Fibroblast of mammary gland (primary cell): ENCODE measurements at places on chromosomes 16 and 17.
A peak's percentile ranks its signal among the peaks of the same experiment; 100 is the strongest.

DNA sequence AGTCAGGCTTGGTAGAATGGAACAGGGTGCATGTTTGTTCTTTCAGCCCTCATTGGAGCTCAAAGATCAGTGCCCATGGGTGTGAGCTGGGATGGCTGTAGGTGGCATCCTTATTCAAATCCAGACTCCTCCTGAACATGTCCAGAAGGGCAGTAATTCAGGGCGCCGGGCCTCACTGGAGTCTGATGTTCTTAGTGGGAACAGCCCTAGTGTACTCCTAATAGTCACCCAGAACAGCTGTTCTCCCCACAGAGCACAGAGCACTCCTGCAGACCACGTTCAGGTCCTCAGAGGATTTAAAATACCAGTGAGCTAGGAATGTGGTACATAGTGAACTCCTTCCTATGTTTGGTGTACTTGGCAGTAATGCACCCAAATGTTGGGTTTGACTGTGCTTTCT is 96.2 kb downstream of the BANP start:
- no peak for DNase-seq

DNA sequence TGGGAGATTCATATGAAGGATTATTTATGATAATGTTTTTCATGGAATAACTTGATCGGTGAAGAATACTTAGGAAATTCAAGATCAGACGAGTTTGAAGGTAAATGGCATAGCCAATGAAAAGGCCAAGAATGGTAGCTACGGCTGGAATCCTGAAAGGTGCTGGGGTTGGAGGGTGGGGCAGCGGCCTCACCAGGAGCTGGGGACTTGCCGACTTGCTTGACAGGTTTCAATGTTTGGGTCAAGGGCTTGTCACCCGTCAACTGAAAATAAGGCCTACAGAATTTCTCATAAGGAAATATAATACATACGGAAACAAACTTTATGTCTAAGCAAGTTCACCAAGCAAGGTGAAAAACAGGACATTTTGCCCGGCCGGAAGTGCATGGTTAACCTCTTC is 9.9 kb downstream of the CRYM start:
- no peak for DNase-seq

- no peak for DNase-seq
Measured at GRCh38 chr17:3889325-3890012, 3.4 kb downstream of the CAMKK1 start.

DNA sequence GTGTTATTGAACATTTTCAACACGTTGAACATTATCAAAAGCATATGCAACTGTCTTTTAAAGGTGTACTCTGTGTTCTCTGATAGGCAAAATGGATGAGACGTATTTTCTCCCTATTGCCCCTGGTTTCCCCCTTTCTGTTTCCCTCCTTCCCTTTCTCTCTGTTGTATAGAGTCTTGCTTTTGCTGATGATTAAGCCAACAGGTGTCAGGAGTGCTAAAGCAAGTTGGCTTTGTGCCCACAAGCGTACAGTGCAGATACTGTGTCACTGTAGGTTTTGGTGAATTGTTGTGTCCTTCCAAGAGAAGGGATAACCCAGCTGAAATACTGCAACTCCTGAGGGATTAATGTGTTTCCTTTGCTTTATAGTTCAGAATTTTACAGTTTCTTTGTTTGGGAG is 74.4 kb downstream of the COX10 start:
- DNase-seq: peak; percentile 43

- peak; percentile 63 for DNase-seq
Measured at GRCh38 chr17:62757500-62757951, 50.6 kb downstream of the MARCHF10 start.

DNA sequence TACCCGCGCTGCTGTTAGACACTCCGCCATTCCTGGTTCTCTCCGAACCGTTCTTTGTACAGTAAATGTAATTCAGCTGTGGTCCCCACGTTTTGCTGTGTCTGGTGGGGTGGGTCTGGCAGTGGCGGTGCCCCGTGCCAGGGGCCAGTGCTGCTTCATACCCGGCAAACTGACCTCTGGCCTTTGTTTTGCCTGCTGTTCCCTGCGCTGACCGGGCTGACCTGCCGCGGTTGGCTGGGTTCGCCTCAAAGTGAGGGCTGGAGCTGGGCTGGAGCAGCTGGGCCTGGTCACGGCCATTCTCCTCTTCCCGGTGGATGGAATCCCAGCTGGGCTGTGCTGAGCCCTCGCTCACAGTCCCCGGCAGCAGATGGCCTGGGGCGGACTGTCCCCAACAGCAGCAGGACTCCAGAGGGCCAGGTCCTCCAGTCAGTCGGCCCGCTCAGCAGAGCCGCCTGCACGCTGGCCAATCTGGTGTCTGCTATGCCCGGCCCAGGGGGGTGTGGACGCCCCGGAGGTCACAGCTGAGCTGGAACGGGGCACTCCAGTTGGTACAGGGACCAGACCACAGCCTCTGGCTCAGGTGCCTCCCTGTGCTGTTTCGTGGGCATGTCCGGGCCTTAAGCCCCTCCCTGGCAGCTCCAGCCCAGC is 1.5 kb upstream of the WFIKKN1 start:
- DNase-seq: no peak

GRCh38 chr17:8872036-8872704 is 4.7 kb upstream of the PIK3R6 start:
- DNase-seq: no peak

- DNase-seq: no peak
Measured at GRCh38 chr16:11907160-11907970, 8.4 kb downstream of the GSPT1 start.

DNA sequence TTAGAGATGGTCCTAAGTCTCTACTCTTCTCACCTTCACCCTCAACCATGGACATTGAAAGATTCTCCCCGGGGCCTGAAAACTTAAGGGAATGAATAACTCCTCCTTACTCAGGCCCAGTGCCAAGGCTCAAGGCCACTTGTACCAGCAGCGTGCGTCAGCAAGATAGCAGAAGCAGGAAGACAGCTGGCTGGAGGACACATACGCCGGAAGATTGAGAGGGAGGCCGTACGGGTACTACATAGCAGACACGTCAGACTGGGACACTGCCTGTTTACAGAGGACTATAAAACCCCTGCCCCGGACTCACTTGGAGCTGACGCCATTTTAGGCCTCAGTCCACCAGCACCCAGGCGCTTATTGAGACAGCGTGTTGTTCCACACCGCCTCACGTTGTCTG is 75.8 kb upstream of the MED13 start:
- no peak for DNase-seq

DNA sequence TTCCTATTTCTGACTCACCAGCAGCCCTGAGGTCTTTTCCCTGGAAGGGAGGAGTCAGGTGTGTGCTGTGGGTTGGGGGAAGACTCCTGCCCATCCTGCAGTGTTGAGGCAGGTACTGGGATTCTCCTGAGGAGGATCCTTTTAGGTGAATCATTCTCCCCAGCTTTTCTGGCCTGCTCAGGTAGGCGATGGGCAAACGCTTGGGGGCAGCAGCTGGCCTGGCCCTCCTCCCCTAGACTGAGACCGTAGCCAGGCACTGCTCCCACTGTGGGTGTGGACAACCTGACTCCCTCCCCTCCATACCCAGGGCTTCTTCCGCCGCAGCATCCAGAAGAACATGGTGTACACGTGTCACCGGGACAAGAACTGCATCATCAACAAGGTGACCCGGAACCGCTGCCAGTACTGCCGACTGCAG is 15.1 kb downstream of the GJD3 start:
- peak; percentile 43 for DNase-seq

DNA sequence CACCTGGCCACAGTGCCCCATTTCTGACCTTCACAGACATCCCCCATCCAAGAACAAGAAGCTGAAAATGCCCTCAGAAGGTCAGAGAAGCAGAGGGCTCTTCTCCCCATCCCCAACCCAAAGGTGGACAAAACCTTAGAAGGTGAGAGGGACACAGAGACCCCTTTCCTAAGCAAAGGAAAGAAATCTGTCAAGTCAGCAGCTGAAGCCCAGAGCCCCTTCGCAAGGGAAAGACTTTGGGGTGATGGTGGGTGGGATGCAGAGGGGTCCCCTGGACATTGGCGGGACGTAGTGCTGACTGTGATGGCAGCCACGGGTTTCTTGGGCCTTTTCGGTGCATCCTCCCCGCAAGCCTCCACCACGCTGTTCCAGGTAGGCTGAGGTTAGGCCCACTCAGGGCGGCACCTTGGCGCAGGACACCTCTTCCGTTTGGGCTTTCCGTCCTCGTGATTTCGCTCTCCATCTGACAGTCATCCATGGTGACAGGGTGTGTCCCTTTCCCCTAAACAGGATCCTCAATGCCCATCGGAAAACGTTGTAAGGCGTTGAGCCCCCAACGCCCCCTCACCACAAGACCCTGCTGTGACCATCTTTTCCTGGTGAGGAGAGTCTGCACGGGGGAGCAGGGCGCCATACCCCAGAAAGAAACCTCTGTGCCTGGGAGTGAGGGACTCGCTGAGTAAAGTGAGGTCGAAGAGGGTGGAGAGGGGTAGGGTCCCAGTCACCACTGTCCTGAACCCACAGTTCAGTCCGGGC is 10.7 kb upstream of the GSDMA start:
- no peak for DNase-seq

GRCh38 chr17:50834429-50835300 is 721 bp upstream of the WFIKKN2 start:
- DNase-seq: peak; percentile 29

DNA sequence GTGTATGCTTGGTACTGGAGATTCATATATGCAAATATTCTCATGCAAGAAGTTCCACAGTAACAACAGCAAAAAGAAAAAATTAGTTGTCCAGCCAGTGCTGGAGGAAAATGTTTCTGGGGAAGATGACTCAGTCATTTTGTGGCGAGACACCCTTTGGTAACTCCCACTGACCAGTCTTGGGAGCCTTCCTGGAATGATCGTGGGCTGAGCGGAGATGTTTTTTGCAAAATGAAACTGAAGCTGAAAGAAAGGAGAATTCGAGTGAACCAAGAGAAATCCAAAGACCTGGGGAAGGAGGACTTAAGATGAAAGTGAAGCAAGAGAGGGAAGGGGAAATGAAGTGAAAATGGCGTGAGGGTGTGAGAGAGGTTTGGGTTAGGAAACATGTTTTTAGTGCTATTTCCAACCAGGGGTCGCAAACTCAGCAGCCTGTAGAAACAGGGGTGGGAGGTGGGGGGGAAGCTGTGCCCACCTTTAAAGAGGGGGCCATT is 5.2 kb downstream of the ITPRIPL2 start:
- DNase-seq: peak; percentile 94

- DNase-seq: no peak
Measured at GRCh38 chr17:44039829-44040635, 25.3 kb upstream of the TMEM101 start.

- no peak for DNase-seq
Measured at GRCh38 chr16:75203096-75203495, 3.9 kb downstream of the CTRB2 start.

DNA sequence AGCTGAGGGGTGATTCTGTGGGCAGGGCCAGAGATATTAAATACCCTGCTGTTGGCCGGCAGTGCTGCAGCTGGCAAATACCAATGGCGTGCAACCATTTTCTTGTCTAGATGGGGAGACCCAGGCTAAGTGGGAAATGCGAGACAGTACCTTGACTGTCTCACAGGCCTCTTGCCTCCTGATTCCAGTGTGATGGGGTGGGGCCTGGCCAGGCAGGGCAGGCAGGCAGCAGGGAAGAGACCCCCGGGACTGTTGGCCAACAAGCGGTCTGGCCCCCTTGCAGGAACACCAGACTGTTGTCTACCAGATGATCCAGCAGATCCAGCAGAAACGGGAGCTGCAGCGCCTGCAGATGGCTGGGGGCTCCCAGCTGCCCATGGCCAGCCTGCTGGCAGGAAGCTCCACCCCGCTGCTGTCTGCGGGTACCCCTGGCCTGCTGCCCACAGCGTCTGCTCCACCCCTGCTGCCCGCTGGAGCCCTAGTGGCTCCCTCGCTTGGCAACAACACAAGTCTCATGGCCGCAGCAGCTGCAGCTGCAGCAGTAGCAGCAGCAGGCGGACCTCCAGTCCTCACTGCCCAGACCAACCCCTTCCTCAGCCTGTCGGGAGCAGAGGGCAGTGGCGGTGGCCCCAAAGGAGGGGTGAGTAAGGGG is 5.7 kb upstream of the CISD3 start:
- no peak for DNase-seq

- DNase-seq: no peak
Measured at GRCh38 chr17:27995554-27995953, 46.9 kb upstream of the NLK start.

- DNase-seq: no peak
Measured at GRCh38 chr16:576823-577201, 7.0 kb downstream of the PIGQ start.

DNA sequence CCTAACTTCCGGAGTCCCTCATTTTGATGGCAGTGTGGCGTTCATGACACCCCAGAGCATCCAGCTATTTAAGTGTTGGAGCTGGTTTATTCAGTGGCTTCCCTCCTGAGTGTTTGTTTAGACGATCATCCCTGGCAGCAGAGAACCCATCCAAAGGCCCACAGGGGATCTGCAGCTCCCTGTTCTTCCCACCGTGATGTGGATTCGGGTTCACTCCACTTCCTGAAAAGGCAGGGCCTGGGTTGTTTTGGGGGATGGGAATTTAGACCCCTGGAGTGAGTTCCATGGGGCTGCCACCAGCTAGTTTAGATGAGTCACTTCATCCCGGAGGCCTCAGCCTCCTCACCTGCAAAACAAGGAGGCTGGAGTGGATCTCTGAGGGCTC is 2.3 kb downstream of the KSR1 start:
- DNase-seq: no peak

DNA sequence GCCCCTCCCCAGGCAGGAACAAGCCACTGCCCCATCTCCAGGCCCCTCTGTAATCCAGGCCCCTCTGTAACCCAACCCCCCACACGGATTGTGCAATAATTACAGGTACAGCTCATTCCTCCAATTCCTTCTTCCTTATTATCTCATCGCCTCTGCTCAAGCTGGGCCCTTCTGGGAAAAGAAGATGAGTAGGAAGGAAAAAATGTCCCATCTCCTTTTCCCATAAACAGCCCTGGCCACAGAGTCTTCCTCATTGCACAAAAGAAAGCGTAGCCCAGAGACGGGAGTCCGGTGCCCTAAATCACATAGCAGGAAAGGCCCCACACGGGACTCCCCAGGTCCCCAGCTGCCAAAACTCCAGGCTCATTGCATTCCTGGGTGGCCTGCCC is 3.6 kb upstream of the LITAFD start:
- DNase-seq: peak; percentile 88

DNA sequence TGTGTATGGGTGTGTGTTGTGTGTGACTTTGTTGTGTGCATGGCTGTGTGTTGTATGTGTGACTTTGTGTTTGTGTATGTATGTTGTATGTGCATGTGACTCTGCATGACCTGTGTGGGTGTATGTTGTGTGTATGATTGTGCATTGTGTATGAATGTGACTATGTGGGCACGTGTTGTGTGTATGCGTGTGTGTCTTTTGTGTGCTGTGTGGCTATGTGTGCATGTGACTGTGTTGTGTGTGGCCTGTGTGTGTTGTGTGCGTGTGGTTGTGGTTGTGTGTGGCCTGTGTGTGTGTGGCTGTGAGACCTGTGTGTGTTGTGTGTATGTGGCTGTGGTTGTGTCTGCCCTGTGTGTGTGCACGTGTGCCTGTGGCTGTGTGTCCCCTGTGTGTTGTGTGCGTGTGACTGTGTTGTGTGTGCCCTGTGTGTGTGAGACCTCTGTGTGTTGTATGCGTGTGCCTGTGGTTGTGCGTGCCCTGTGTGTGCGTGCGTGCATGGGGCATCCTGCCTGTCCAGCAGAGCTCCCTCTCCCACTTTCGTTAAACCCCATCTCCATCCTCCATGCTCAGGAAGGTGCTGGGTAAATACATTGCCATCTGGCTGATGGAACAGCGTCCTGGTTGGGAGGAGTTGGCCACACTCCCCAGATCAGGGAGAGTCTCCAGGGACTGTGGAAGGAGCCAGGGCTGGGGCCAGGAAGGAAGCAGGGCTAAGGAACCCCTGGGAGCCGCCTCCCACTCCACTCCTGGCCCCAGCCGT is 90.1 kb upstream of the GSE1 start:
- DNase-seq: peak; percentile 42

GRCh38 chr16:79170555-79171246 is 429.8 kb downstream of the MAF start:
- DNase-seq: peak; percentile 55
